ENCODE measurements at places on chromosomes 12 and 14. TPM values are rescaled to one million over a fixed set of nuclear protein-coding genes. Genes with fewer than 3 reads are reported as not detected.

The IL26 gene
- total RNA-seq = not detected

The HOXC6 gene
- total RNA-seq = not detected

The FSCB gene
- total RNA-seq = not detected

The OR6C65 gene
- not detected for total RNA-seq

The FAM181A gene
- total RNA-seq = 0.74 TPM

The MMP19 gene
- not detected for total RNA-seq

The COX6A1 gene
- 292 TPM for total RNA-seq

The VRTN gene
- not detected for total RNA-seq

The CLEC4D gene
- not detected for total RNA-seq

The RNASE2 gene
- total RNA-seq = 0.49 TPM

The CGRRF1 gene
- 17.0 TPM for total RNA-seq

The INHBE gene
- not detected for total RNA-seq

The NXPH4 gene
- 1.7 TPM for total RNA-seq

The COPZ1 gene
- total RNA-seq = 52.6 TPM

The KCNK13 gene
- total RNA-seq = 0.49 TPM

The CNPY2 gene
- 32.0 TPM for total RNA-seq

The CFAP251 gene
- total RNA-seq = 3.0 TPM

The CD163L1 gene
- 1.5 TPM for total RNA-seq

The CLEC2B gene
- total RNA-seq = 3.7 TPM

The SPATA7 gene
- 54.8 TPM for total RNA-seq

The WSCD2 gene
- total RNA-seq = 3.4 TPM

The IKZF4 gene
- 6.1 TPM for total RNA-seq

The VWF gene
- total RNA-seq = 15.0 TPM

Data from temporal lobe (tissue), 4 donors.